GM19239 (cell line): ENCODE measurements at places on chromosomes 12 and 14.

GRCh38 chr12:53481939-53482586 lies 17.2 kb downstream of the MAP3K12 start:
- no peak for DNase-seq

DNA sequence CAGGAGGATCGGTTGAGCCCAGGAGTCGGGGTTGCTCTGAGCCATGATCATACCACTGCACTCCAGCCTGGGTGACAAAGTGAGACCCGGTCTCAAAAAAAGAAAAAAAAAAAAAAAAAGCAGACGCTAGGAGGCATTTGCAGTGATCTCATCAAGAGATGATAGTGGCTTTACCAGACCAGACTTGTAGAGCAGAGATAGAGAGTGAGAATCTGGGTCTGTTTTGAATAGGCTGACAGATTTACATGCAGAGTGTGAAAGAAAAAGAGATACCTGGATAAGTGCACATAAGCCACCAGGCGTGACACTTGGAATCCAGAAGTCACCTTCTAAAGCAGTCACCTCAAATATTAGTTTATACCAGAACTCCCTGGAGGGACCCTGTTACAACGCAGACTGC lies 21.1 kb upstream of the FLRT2 start:
- no peak for DNase-seq

DNA sequence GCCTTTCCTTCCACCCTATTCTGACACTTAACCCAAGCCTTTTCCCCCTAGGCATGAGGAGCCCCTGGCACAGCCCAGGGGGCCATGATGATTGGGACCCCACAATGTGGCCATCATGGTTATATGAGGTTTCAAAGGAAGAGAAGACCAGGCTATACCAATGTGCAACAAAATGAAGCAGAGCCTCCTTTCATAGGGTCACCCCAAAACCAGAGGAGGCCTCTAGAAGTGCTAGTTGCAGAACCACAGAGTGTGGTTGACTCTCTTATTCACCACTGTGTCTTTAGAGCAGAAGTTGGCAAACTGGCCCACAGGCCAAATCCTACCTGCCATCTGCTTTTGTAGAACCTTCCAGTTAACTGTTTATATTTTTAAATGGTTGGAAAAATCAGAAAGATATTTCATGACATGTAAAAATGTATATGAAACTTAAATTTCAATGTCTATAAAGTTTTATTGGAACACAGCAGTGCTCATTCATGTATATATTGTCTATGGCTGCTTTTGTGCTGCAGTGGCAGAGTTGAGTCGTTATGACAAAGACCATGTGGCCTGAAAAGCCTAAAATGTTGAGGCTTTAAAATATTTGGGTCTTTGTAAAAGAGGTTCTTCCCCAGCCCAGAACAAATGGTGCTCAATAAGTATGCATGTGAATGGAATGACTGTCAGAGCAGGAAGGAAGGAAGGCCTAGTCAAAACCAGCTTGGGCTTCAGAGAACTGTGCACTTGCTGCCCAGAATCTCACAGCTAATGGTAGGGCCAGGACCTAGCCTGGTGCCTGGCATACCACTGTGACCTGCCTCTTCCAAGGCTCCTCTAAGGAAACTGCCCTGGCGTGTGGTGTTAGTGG lies 49.2 kb downstream of the SUSD6 start:
- DNase-seq: no peak

- DNase-seq: no peak
These were observed 1.9 kb upstream of the BAZ2A start for GRCh38 chr12:56631790-56632700.

DNA sequence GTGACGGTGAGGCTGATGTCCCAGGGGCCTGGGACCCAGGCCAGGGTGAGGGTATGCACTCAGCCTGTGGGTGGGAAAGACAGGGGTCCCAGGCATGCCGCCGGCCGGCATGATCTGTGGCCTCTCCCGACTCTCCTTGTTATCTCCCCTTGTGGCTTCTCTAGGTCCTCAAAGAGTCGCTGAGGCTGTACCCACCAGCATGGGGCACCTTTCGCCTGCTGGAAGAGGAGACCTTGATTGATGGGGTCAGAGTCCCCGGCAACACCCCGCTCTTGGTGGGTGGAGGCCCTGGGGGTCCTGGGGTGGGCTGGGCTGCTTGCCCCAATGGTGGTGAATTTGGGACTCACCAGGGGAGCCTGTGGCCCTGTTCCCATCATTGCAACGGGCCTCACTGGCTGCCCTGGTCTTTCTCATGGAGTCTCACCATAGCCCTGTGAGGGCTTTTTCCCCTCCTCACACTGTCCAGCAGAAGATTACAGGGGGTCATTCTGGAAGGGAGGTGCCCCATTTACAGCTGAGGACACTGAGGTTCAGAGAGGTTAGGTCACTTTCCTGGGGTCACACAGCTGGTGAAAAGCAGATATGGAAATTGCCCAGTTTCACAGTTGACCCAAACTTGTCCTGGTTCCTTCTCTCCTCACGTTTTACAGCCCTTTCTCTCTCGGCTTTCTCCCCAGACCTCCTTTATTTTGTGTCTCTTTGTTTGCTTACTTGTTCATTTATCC lies 37.9 kb downstream of the CYP46A1 start:
- no peak for DNase-seq

- DNase-seq: no peak
These were observed 190.7 kb downstream of the BCL11B start for GRCh38 chr14:99081156-99081765.

GRCh38 chr14:104800015-104800770 lies 708 bp upstream of the ZBTB42 start:
- peak; percentile 95 for DNase-seq

DNA sequence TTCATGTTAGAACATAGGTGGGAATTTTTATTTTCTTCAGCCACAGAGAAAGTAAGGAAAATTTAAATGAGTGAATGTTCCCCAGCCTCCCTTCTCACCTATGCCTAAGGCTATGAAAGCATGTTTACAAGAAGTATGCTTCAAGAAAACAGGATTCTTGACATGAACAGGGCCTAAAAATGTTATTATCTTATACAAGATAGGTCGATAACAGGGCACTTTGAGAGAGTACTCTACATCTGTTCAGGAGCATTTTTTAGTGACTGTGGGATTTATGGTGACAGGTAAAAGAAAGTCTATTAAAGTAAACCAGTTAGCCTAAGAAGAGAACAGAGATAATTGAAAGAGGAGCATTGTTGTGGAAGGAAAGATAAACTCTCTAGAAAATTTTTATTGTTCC lies 222.9 kb upstream of the DAAM1 start:
- no peak for DNase-seq

DNA sequence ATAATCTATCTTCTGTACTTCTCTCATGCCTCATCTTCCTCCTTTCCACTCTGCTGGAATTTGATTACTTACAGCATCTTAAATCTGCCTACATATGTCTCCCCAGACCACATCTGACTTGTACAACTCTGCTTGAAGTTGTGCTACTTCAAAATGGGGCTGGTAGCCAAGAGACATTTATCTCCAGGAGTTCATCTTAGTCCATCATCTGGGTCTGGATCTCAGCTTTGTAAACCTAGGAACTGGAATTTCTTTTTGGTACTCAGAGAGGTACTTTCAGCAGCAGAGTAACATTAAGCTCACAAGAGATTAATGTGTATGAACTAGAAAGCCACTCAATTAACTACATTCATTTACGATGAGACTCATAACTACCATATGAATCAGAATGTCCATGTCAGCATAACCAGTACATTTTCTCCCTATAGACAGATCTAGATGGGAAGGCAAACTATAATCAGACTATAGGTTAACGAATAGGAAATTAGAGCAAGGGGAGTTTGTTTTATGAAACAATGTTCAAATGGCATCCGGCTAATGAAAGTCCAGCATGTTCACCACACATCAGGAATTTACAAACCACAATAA lies 178.8 kb downstream of the CEP128 start:
- no peak for DNase-seq

DNA sequence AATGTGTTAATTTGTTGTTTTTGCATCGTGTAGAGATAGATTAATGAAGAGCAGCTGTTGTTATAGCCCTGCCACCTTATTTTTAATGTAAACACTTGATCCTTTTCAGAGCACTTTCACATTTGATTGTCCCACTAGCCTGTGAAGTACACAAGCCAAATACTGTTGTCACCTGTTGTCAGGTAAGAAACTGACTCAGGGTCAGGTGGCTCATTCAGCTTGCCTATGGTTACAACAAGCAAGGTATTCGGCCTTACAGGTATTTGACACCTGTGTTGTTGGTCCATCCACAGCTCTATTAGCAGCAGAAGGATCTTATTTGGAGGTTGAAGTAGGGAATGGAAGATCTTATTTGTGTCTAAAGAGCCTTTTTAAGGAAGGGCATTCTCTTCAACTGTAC lies 108.9 kb downstream of the GPR135 start:
- DNase-seq: no peak

DNA sequence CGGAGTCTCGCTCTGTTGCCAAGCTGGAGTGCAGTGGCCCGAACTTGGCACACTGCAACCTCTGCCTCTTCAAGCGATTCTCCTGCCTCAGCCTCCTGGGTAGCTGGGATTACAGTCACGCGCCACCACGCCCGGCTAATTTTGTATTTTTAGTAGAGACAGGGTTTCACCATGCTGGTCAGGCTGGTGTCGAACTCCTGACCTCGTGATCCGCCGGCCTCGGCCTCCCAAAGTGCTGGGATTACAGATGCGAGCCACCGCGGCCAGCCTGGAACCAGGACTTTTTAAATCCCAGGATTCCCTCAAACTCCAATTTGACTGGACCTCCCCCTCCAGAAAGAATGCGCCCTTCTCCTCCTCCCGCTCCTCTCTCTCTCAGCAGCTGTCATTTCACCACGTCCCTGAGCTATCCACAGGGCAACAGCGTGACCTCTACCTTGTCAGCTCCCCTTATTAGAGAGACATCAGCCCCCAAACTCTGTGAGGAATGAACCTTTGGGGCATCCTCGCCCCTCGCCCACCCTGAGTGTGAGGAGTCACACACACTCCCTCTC lies 2.0 kb downstream of the ESYT1 start:
- DNase-seq: no peak

- DNase-seq: no peak
These were observed 97.4 kb upstream of the SSTR1 start for GRCh38 chr14:38110258-38110657.
